ELR (cell line): ENCODE measurements at places on chromosomes 5 and 9.
A peak's percentile ranks its signal among the peaks of the same experiment; 100 is the strongest.

- DNase-seq, result peak; percentile 33
Measured at GRCh38 chr9:89477811-89478630, 19.9 kb downstream of the SEMA4D start.

DNA sequence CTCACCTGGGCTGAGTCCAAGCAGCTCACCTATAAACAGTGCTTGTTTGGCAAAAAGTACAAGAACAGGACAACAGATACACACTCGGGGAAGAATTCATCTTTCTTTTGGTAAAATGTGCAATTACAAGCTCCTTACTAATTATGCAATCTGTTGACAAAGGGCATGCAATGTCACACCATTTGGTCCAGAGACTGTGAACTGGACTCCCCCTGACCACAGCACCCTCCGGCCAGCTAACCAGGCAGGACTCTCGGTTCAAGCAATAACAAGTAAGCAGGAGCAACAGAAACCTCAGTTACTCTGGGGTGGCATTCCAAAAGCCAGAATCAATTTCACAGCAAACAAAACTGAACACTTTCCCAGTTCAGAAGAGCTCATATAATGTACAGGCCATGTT, 113.8 kb downstream of the GNAQ start:
- no peak for DNase-seq

DNA sequence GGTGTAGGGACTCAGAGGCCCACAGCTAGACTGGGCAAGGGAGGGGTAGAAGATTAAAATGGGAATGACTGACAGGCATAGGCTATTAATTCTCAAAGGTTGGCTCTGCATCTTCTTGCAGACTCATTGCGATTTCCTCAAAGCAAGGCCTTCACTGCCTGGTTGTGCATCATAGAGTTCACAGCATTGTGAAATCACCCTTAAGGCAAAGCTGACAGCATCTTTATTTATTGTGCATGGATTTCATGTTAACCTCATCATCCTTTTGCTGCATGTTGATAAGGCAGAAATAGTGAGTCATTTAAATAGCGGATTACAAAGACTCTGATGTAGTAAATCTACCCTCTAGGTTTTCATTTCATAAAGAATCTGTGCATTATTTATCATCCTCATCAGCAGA, 13.6 kb upstream of the PALM2AKAP2 start:
- DNase-seq, result peak; percentile 94

DNA sequence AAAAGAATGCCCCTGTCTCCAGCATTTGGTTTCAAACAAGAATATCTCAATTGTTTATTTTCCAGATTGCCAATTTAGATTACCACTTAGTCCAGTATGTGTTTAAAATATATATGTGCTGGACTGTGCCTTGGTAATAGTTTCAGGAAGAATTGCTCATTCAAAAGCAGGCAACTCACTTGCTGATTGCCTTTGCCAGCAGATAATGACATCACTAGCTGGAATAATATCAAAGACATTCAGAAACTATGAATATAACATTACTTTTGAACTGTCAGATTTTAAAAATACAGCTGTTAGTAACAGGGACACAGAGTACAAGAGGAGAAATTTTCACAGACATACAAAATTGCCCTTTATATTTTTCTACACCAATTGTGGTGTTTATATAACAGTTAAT, 96.0 kb upstream of the ITGA2 start:
- peak; percentile 55 for DNase-seq

- DNase-seq, result no peak
Measured at GRCh38 chr5:151786468-151786867, 14.7 kb downstream of the G3BP1 start.

DNA sequence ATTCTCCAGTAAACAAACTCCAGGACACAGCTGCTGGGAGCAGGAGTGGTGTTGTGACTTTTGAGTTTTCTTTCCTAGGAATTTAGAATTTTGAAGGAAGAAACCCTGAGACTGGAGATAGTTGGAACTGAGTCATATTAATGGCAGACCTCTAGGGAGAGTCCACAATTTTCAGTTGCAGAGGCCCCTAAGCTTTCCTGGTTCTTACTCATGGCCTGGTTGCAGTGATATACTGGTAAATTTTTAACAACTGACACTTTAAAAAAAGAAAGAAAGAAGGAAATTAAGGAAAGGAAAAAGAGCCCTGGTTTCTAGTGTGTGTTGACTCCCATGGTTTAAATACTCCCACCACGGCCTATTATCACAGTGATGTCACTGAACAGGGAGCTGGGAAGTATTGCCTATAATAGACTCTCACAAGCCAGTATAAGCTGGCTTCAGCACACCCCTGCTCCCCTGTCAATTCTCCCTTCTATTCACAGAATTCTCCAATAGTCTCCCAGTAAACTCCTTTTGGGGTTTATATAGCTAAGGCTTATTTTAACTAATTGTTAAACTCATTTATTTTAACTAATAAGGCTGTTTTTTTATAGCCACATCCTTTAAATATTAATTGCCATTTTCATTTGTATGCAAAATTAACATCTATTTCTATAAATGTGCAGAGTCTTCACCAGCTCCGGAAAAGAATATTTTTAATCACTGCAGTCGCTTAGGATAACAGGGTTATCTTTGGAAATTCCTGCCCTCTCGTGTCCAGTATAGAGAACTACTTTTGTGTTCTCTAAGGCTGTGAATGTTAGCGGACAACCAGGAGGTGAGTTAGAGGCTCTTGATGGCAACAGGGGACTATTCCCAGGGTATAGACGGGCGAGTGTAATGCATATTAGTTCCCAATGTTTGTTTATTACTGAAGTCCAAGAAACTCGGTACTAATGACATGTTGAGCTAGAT, 59.7 kb downstream of the GGTA1 start:
- peak; percentile 64 for DNase-seq

DNA sequence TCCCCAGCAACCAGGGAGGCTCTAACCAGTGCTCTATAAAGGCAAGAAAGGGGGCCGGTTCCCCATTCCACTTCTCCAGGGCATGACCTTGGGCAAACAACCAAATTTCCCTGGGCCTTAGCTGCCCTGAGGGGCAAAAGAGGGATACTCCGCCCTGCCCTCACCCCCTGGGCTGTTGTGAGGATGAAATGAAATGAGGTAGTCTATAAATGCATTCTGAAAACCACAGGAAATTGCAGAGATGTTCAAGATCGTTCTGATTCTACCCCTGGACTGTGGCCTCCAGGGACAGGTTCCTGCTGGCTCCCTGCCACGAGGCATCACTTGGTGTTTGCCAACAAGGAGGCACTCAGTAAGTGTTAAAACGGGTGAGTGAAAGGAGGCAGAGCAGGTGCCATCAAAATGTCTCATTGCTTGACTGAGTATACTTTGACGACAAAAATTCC, 5.7 kb downstream of the RAPGEF1 start:
- DNase-seq, result peak; percentile 37

GRCh38 chr5:77398896-77399295, 93.2 kb downstream of the WDR41 start:
- no peak for DNase-seq

DNA sequence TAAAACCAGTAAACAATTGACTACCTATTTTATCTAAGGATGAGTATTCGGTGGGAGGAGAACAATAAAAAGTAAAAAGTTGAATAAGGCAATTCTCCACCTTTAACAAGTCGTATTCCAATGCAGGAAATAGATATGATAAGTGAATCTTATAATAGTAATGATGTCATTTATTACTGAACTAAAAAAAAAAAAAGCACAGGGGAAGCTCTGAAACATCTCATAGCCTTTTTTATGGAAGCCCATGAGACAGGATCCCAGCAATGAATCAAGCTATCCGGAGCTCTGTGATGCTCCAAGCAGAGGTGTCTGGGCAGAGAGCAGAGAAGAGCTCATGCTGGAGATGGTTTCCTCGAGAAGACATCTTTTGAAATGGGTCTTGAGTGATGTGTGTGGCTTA, 376.0 kb downstream of the ICE1 start:
- DNase-seq, result no peak

- DNase-seq, result no peak
Measured at GRCh38 chr9:37992924-37993349, 76.1 kb downstream of the SHB start.

DNA sequence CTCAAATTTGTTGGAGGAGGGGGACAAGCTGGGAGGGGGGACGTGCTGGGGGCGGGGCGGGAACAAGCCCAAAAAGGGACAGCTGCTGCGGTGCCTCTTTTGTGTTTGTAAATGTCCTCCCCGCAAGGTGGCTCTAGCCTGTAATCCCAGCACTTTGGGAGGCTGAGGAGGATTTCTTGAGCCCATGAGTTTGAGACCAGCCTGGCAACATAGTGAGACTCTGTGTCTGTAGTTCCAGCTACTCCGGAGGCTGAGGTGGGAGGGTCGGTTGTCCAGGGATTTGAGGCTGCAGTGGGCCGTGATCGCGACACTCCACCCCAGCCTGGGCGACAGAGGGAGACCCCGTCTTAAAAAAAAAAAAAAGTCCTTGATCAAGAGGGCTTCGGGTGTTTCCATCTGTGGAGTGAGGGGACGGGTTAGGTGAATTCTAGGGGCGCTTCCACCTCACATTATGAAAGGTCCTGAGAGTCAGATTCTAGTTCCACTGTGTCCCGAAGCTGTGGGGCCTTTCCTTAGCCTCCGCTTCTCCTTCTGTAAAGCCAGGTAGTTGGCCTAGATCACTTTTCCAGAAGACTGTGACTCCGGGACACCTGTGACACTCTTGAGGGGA, 779 bp upstream of the CTNNA1 start:
- DNase-seq, result peak; percentile 50

DNA sequence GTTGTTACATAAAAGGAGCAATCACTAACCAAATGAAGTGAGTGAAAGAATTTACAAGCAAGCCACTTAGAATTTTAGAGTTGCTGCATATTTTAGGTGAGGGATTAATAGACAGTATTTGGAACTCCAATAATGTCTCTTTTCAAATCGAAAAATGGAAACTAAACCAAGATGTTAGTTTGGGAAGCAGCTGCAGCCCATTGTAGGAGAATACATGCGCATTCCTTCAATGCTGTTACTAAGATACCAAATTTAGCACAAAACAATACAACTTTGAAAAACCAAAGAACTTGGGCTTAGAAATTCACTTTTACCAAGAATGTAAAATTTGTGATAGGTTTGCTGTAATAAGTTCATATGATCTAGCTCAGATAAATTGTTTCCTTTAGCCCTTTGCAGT, 411.8 kb upstream of the CDH6 start:
- no peak for DNase-seq

- peak; percentile 94 for DNase-seq
Measured at GRCh38 chr5:179023528-179024189, at the start of gene ZNF879. Gene ZNF879, plus strand, starts transcription at chr5:179023804. Its CDS starts 1,201 bp downstream, at chr5:179025005.

GRCh38 chr5:88145611-88146467, 122.8 kb downstream of the TMEM161B start:
- peak; percentile 2 for DNase-seq

- DNase-seq, result no peak
Measured at GRCh38 chr9:89744730-89745129, 139.9 kb downstream of the GADD45G start.

DNA sequence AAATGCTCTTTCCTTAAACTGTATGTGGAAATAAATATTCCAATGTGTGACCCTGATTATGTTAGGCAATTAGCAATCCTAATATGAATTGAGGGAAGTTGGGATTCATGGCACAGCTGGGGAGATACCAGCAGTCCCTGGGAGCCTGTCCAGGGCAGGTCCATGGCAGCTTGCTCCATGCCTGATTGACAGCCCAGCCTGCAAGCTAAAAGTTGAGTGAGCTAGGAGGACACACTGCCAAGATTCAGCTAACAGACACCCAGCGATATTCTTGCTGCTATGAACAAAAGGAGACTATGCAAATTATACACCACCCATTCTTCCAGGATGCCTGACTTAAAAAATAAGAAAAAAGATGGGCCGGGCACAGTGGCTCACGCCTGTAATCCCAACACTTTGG, 6.2 kb downstream of the TGFBI start:
- no peak for DNase-seq

- no peak for DNase-seq
Measured at GRCh38 chr9:115758441-115758840, 395.1 kb upstream of the PAPPA start.

GRCh38 chr9:79574781-79575180, 3.0 kb downstream of the TLE4 start:
- peak; percentile 58 for DNase-seq
